Stimulated activated CD4-positive, alpha-beta T cell treated with anti-CD3 and anti-CD28 coated beads, Interleukin-1b, Interleukin-23, amount 100 ng/mL, for 4 hours (primary cell): ENCODE measurements at places on chromosomes 2 and 18.

GRCh38 chr18:77071711-77072292 lies 60.8 kb downstream of the MBP start:
- DNase-seq: peak; percentile 43

DNA sequence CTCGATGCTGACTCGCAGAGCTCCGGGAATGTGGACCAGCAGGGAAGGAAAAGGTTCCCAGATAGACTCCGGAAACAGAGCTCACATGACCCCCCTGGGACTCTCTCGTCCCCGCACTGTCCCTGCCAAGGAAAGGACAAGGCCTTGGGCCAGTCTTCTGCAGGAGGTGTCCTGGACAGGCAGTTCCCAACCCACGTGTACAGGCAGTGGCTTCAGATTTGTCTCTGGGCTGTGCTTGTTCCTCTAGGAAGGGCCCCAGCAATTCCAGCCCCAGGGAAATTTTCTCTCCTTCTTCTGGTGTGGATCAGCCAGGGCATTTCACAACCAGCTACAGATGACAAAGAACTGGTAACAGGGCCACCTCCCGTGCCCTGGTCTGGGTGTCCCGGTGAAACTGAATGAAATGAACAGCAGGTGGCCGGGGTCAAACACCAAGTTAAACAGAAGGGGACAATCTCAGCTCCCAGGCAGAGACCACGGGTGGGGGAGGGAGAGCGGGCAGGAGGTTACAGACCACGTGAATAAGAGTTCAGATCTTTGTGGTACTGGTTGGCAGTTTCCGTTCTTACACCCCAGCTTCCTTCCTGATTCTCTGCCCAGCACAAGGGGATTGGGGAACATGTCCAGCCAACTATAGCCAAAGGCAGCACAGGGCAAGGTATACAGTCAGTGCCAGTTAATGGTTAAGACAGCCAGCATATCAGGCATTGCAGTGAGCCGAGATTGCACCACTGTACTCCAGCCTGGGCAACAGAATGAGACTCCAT lies 52.2 kb upstream of the CAB39 start:
- no peak for DNase-seq

DNA sequence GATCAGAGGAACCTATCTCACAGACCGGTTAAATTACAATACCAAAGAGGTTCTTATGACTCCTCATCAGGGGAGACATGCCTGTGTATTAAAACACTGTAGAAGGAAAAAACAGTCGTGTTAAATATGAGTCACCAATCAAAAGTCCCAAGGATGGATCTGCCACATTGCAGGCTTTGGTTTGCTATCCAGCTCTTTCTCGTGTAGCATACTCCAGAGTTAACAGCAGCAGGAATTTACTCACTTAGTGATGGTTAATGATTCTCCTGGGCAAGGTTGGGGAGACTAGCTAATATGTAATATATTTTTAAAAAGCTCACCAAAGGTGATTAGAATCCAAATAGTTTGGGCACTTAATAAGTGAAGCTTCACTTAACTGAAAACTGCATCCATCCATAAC lies 109.7 kb downstream of the MBD5 start:
- DNase-seq: no peak

- DNase-seq: no peak
Observed at GRCh38 chr2:98298683-98299164, 47.5 kb upstream of the CNGA3 start.

- DNase-seq: no peak
Observed at GRCh38 chr2:20231598-20232026, 6.7 kb upstream of the SDC1 start.

DNA sequence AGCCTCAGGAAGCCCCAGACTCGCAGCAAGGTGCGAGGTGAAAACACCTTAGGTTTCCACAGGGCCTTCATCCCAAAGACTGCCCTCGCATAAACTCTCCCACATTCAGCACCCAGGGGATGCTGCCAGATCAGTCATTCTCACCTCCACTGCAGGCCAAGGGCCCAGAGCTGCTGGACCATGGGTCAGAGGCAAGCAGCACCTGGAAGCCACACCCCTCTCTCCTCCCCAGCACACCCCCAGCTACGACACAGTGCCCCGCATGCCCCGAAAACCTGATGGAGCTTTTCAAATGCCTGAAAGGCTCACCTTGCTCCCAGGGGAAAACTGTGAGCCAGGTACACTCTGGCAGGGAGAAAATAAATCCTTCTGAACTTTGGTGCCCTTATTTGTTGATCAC lies 31.9 kb upstream of the LDLRAD4 start:
- no peak for DNase-seq

DNA sequence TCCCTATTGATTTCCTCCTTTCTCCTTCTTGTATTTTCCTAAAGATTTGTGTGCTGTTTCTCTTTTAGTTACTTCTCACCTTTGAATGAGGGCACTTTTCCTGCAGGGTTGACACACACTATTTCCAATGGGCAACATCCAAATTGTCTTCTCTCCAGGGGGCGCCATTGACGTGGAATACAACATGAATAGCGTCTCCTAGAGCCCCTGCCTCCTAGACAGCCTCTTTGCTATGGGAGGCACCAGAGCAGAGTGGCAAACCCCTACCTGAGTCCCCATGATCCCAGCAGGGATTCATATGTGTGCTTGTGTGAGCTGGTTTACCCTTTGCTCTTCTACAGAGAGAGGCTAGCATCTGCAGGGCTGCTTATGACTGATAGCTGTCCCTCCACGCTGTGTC lies 61.3 kb upstream of the ITSN2 start:
- peak; percentile 37 for DNase-seq
